ENCODE measurements at places on chromosomes 4 and X. TPM values are rescaled to one million over a fixed set of nuclear protein-coding genes. Genes with fewer than 3 reads are reported as not detected.

SATL1 gene
- total RNA-seq, result 0.72 TPM

DNA sequence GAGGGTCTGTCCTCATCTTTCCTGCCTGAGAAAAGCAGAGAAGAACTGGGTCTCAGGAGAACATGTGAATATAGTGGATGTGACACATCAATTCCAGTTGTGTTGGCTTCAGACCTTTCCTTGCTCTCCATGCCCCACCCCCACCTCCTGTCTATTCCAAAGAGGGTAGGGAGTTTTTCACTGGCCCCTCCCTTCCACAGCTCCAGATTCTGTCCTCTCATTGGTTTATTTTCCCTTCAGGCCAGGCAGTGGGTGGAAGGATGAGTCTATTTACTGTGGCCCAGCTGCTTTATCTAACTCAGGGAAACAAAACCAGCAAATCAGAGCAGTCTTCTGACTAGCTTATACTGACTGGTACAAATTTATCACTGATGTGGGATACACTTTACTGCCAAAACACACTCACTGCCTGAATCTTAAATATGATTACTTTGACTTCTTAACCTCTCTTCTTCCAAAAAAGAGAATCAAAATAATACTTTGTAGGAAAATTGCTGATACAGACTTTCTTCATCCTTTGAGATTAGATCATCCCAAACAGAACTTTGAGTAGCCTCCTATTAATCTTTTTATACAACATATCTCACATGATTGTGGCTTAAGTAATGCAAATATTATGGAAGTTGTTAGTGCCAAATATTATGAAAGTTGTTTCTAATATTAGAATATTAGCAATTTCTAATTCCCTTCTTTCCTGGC is 221.2 kb downstream of the MID1 start:
- DNase-seq, result no peak

DNA sequence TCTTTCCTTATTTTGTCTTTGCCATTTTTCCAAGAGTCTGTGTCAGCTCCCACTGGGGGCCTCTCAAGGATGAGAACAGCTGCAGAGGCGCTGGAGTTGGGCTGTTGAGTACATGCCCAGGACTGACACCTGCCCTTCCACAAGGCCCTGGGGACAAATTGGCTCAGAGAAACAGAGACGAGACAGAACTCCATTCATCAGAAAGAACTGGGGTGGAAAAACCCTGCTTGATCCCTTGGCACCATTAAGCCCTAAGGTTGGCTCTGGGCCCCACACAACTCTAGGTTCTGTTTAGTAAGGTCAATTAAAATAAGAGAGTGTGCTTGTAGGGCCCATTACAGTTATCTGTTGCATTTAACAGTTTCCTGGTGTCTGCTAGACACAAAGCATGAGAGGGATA is 63.6 kb downstream of the DCX start:
- DNase-seq, result no peak

DNA sequence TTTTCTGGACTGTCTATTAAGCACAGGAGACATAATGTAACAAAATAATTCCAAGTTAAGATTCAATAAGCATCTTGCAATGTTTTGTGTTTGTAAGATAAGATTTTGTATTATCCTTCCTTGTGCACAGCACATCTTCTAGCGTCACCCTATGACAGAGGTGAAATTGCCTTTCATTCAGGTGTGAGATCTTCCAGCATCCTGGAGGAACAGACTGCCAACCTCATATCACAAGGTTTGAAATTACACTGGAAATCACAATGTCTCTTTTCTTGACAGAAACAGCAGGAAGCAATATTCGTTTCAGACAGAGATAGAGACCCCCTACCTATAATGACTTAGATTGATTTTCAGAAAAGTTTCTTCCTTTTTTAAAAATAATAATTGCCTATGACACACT is 668.6 kb downstream of the GABRG1 start:
- DNase-seq, result no peak

DNA sequence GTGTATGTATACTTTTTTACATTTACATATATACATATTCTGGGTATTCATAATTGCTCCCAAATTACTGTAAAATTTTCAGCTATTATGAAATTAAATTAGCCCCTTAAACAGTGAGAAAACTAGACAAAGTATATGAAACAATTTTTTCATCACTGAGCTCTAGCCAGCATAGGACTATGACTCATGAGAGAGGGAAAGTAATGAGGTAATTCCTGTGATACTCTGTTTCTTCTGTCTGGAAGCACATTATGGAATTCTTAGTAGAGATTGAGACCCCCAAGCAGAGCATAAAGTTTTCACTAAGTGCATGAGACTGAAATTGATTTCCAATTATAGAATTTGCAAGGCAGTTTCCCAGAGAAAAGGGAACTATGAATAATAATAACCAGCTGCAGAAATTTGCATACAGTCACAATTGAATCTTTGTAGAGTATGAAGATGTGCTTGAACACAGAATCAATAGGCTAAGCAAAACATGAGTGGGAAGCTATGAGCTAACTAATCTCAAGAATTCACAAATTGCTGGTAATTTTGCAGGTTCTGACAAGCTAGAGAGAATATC is 779.3 kb downstream of the ARAP2 start:
- no peak for DNase-seq

GRCh38 chr4:90584051-90584450 is 456.9 kb downstream of the CCSER1 start:
- DNase-seq, result no peak

GRCh38 chr4:68718447-68719074 is 48.1 kb upstream of the UGT2B15 start:
- no peak for DNase-seq

IL21 gene
- not detected for total RNA-seq

DNA sequence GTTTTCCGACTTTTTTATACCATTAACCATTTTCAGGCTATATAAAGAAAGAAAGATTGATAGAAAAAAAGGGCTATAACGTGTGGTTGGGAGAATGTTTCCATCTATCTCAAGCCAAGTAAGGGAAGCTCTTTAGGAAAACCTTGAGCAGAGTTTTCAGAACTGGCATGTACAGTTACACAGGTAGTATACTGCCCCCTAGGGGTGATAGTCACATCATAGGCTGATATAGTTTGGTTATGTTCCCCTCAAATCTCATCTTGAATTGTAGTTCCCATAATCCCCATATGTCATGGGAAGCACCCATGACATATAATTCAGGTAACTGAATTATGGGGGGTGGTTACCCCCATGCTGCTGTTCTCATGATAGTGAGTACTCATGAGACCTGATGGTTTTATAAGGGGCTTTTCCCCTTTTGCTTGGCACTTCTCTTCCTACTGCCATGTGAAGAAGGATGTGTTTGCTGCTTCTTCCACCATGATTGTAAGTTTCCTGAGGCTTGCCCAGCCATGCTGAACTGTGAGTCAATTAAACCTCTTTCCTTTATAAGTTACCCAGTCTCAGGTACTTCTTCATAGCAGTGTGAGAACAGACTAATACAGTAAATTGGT is 186.8 kb downstream of the TMA16 start:
- no peak for DNase-seq

- no peak for DNase-seq
Measured at GRCh38 chr4:55871299-55871800, 17.9 kb downstream of the EXOC1 start.

GPM6B gene
- 7.0 TPM for total RNA-seq

GRCh38 chr4:112289407-112290253 is 3.9 kb upstream of the TIFA start:
- no peak for DNase-seq

CCDC149 gene
- 15.3 TPM for total RNA-seq

SMPX gene
- total RNA-seq, result 2.7 TPM

MAOB gene
- 0.57 TPM for total RNA-seq

DNA sequence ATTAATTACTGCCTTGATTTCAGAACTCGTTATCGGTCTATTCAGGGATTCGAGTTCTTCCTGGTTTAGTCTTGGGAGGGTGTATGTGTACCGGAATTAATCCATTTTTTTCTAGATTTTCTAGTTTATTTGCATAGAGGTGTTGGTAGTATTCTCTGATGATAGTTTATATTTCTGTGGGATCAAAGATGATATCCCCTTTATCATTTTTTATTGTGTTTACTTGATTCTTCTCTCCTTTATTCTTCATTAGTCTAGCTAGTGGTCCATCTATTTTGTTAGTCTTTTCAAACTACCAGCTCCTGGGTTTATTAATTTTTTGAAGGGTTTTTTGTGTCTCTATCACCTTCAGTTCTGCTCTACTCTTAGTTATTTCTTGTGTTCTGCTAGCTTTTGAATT is 32.1 kb downstream of the CDX4 start:
- no peak for DNase-seq

GRCh38 chrX:107730298-107730655 is 45.3 kb downstream of the TSC22D3 start:
- no peak for DNase-seq

PAGE2B gene
- not detected for total RNA-seq

DNA sequence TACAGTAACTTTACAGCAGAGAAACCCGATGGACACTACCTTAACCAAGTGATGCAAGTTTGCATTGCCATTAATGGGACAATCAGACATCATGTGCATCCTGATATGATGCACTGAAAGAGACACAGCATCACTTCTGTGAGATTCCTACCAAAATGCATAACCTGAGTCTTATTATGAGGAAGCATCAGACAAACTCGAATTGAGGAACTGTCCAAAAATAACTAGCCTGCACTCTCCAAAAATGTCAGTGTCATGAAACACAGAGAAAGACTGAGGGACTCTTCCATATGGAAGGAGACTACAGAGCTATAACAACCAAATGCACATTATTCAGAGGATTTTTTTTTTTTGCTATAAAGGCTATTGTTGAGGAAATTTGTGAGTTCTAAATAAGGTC is 66.6 kb upstream of the IQSEC2 start:
- DNase-seq, result no peak

GRCh38 chrX:151871244-151871643 is 41.4 kb upstream of the MAGEA4 start:
- no peak for DNase-seq

GRCh38 chr4:67762086-67762485 is 7.9 kb upstream of the GNRHR start:
- DNase-seq, result no peak

GRCh38 chr4:38921151-38921550 is 53.5 kb downstream of the FAM114A1 start:
- DNase-seq, result no peak

GRCh38 chr4:48604527-48604926 is 114.5 kb downstream of the ZAR1 start:
- no peak for DNase-seq

EDNRA gene
- 140 TPM for total RNA-seq

P2RY4 gene
- total RNA-seq, result 1.1 TPM

TMPRSS11A gene
- 1.8 TPM for total RNA-seq

GRCh38 chr4:52201715-52202114 is 150.6 kb downstream of the SPATA18 start:
- no peak for DNase-seq

VSIG1 gene
- total RNA-seq, result 0.54 TPM

DNA sequence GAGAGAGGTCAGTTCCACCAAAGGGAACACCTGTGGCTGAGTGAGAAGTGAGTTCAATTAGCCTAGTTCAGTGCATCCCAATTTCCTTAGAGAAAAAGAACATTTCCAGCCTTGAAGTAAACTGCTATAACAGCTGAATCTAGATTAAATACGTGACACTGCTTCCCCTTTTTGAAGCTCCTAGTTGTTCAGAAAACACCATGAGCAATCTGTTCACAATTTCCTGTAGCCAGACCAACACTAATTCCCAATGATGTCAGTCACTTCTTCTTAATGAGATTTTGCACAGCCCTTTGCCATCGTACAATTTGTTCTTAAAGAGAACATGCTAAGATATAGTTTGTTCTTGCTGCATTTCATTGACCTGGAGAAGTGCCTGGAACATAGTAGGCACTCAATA is 144.6 kb upstream of the EDNRA start:
- DNase-seq, result no peak

GRCh38 chr4:23728393-23728792 is 161.5 kb downstream of the PPARGC1A start:
- no peak for DNase-seq

DNA sequence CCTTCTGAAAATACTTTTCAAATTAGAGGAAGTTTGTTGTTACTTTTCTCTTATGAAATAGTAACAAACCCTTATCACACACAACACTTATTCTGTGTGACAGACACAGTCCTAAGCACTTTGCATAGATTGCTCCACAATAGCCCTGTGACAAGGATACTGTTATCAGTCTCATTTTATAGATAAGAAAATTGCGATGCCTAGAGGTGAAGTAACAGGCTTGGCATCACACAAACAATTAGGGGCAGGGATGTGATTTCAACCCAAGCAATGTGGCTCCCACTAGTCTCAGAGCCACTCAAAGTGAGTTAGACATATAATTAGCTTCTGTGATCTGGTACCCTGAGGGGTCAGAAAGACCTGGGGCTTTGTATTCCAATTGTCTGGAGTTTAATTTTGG is 339.9 kb downstream of the FBXO8 start:
- no peak for DNase-seq

DNA sequence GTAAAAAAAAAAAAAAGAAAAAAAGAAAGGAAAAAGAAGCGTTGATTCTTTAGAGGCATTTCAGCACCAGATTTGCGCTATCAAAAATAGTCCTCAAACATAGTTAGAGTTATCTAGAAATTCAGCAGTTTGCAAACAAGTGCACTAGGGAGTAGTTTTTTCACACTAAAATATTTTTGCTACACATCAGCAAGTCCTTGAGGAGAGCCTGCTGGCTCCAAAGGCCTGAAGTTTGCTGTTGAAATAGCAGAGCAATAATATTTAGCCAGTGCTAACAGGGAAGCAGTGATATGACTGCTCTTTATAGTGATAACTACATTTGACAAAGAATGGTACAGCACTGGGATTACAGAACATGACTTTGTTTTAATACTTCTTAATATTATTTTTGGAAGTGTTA is 472.2 kb downstream of the PCDH7 start:
- no peak for DNase-seq

F8A2 gene
- not detected for total RNA-seq

GRCh38 chr4:1819284-1819683 is 26.2 kb downstream of the FGFR3 start:
- no peak for DNase-seq

DNA sequence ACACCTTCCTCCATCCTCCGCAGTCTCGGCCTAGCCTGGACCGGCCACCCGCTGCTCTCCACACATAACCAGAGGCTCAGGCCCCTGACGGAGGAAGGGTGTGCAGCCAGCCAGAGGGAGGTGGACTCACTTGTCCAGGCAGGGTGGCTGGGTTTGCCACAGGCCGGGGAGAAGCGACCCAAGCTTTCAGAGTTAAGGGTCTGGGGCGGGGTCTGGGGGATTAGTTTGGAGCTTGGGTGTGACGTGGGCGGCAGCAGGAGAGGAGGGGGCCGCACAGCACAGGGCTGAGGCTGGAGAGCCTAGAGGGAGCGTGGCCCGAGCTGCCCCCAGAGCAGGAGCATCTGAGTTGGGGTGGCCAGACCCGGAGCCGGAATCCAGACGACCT is 22.4 kb upstream of the CPLX1 start:
- DNase-seq, result no peak

RADX gene
- total RNA-seq, result 2.9 TPM

RHOXF1 gene
- 0.52 TPM for total RNA-seq

SYTL5 gene
- total RNA-seq, result 1.7 TPM

POU4F2 gene
- total RNA-seq, result not detected

PRDX4 gene
- 165 TPM for total RNA-seq

MAP7D2 gene
- 1.3 TPM for total RNA-seq
